ENCODE measurements at places on chromosomes 5 and 9. TPM values are rescaled to one million over a fixed set of nuclear protein-coding genes. Genes with fewer than 3 reads are reported as not detected.
A peak's percentile ranks its signal among the peaks of the same experiment; 100 is the strongest.

Gene ABO
- 0.40 TPM for total RNA-seq

Gene GDNF
- total RNA-seq, result 0.40 TPM

Gene MLANA
- total RNA-seq, result 0.20 TPM

Gene CERCAM
- 27.5 TPM for total RNA-seq

Gene ARID3C
- 1.1 TPM for total RNA-seq

Gene SPRY4
- 11.6 TPM for total RNA-seq

Gene VPS13A
- 25.6 TPM for total RNA-seq

Gene SPEF2
- 36.4 TPM for total RNA-seq

GRCh38 chr9:82606492-82607382 lies 456.2 kb downstream of the RASEF start:
- DNase-seq, result peak; percentile 87

DNA sequence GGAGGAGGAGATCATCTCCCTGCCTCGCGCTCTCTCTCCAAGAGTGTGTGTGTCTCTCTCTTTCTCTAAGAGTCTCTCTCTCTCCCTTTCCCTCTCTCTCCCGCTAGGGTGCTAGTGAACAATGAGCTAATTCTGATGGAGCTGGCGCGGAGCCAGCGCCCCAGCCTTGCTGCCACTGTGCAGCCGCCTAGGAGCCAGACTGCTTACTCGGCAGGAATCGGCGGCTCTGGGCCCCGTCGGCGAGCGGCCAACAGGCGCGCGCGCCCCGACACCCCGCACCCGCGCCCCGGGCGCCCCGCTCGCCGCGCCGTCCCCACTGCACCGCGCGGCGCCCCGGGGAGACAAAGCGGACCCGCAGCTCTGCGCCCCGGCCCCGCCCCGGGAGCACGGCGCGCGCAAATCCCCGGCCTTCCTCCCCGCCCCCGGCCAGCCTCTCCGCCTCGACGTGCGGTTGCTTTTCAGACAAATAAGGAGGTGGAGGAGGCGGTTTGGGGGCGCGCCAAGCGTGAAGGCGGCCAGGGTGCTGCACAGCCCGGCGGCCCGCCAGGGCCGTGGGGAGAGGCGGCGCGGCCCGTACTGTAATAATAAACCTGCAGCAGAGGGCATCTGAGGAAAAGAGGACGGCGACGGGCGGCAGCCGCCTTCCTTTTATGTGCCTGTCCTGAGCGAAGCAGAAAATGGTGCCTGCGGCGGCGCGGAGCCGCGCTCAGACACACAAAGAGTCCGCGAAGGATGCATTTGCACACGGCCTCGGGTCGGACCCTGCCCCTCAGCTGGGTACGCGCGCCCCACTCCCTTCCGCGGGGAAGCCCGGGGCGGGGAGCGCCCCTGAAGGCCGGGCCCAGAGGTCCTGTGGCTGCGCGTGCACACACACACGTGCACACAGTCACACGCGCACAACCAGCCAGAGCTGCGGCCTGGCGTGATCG lies 625 bp upstream of the NREP start:
- peak; percentile 85 for DNase-seq

- no peak for DNase-seq
Observed at GRCh38 chr5:128303593-128303992, 220.0 kb downstream of the SLC12A2 start.

- DNase-seq, result no peak
Observed at GRCh38 chr5:31047007-31047406, 146.5 kb upstream of the CDH6 start.

GRCh38 chr9:96009223-96009602 lies 133.7 kb downstream of the ERCC6L2 start:
- DNase-seq, result no peak

DNA sequence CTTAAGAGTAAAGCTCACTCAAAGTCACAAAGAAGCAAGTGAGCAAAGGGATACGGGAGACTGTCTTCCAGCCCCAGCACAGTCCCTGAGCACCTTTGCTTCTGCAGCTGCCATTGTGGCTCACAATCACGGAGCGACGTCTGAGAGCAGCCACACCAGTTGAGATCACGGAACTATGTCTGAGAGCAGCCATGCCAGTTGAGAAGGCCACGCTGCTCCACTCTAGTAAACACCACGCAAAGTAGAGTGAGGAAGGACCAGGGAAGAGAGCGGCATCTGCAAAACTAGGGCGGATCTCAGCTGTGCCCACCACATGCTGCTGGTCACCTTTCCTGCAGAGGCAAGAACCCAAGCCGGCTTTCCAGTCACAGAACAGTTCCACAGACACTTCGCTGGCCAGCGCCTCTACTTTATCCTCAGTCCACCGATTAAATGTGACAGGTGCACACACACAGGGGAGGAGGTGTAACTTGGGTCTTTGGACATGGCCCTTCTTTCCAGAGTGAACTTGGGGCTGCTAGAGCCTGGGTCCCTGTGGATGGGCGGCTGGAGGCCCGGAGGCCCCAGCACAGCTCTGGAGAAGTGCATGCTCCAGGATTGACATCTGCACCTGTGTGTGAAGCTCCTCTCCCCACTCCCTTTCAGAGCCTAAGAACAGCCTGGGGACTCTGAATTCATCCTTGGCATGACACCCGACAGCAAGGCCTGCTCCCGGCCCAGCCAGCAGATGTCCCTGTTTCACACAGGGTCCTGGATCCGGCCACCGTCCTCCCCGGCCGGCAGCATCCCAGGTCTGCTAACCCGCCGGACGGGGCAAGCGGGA lies 324.9 kb upstream of the IRX4 start:
- no peak for DNase-seq

- DNase-seq, result peak; percentile 42
Observed at GRCh38 chr5:88666761-88667495, 216.1 kb downstream of the MEF2C start.

DNA sequence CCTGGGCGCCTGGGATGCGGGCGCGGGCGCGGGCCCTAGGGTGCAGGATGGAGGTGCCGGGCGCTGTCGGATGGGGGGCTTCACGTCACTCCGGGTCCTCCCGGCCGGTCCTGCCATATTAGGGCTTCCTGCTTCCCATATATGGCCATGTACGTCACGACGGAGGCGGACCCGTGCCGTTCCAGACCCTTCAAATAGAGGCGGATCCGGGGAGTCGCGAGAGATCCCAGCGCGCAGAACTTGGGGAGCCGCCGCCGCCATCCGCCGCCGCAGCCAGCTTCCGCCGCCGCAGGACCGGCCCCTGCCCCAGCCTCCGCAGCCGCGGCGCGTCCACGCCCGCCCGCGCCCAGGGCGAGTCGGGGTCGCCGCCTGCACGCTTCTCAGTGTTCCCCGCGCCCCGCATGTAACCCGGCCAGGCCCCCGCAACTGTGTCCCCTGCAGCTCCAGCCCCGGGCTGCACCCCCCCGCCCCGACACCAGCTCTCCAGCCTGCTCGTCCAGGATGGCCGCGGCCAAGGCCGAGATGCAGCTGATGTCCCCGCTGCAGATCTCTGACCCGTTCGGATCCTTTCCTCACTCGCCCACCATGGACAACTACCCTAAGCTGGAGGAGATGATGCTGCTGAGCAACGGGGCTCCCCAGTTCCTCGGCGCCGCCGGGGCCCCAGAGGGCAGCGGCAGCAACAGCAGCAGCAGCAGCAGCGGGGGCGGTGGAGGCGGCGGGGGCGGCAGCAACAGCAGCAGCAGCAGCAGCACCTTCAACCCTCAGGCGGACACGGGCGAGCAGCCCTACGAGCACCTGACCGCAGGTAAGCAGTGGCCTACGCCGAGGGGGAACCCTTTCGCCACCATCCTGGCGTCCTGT lies at the start of gene EGR1:
Gene EGR1 (plus strand): TSS at position 219 of the 864 bp plus-strand sequence. CDS start 283 bp downstream, at position 502.
- DNase-seq, result peak; percentile 82

- no peak for DNase-seq
Observed at GRCh38 chr9:127611603-127611898, 526 bp upstream of the STXBP1 start.

- DNase-seq, result no peak
Observed at GRCh38 chr5:39301406-39301805, 62.9 kb downstream of the C9 start.

DNA sequence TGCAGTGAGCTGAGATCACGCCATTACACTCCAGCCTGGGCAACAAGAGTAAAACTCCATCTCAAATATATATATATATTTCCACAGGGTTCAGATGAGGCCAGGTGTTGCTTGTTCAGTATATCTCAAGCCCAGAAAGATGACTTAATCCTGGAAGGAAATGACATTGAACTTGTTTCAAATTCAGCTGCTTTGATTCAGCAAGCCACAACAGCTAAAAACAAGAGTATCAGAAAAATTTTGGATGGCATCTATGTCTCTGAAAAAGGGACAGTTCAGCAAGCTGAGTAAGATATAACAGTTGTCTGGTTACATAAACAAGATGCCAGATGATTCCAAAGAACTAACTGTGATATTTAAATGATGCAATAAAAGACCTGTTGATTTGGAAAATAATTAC lies 352.0 kb downstream of the KCTD16 start:
- no peak for DNase-seq

GRCh38 chr9:31347082-31347617 lies 1037.3 kb upstream of the ACO1 start:
- DNase-seq, result no peak

- DNase-seq, result no peak
Observed at GRCh38 chr5:180642779-180643178, 6.6 kb downstream of the FLT4 start.

DNA sequence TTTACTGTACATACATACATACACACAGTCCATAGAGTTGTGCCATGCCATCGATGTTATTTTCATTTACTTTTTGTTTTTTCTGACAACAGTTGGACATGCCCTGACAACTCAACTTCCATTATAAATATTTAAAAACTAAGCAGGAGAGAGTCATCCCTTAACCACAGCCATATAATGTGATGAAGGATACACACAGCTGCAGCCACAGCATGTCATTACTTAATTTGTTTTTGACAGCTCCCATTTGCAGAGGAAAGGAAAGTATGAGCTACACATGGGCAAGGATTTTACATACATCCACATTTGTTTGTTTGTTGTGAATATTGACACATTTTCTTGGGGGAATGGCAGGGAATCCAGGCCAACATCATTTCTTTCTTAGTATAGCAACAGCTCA lies 91.5 kb upstream of the TUT7 start:
- DNase-seq, result no peak

- no peak for DNase-seq
Observed at GRCh38 chr5:156936972-156937371, 26.1 kb downstream of the TIMD4 start.

DNA sequence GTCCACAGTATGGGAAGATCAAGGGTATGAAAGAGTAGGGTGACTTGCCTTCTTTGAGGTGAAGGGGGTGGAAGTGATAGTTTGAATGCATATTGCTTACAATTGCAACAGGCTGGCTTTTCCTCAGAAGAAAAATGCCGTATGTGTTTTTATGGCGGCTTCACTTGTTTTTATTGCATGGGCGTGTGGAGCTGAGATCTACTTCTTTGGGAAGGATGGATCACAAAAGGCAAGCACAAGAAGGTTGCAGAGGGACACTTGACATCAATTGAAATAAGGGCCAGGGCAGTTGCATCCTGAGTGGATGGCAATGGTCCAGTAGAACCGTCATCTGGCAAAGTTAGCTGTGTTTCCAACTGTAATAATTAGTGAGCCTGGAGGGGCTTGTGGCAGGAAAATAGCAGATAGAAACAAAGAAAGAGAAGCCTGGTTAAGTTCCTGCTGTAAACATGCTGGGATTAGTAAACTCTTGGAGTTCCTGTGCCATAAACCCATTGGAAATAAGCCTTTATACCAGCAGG lies 138.4 kb downstream of the NTRK2 start:
- no peak for DNase-seq

DNA sequence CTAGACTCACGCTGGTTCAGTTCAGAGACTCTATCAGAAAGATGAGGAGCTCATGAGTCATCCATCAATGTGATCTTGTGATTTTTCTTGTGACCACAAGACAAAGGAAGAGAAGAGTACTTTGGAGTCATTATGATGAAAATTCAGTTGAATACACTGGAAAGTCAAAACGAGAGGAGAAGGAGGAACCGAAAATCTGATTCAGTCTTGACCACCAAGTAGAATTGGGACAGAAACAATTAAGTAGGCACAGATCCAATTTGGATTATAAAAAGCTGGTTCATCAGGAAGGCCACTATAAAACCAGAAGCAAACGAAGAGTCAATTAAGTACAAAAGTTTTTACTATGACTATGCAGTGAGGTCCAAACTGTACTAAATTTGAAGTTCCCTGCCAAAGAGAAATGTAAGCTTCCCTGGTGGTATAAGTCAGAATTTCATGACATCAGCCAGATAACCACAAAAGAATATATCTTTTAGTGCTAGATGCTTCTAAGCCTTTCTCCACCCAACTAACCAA lies 90.9 kb downstream of the THBS4 start:
- no peak for DNase-seq

DNA sequence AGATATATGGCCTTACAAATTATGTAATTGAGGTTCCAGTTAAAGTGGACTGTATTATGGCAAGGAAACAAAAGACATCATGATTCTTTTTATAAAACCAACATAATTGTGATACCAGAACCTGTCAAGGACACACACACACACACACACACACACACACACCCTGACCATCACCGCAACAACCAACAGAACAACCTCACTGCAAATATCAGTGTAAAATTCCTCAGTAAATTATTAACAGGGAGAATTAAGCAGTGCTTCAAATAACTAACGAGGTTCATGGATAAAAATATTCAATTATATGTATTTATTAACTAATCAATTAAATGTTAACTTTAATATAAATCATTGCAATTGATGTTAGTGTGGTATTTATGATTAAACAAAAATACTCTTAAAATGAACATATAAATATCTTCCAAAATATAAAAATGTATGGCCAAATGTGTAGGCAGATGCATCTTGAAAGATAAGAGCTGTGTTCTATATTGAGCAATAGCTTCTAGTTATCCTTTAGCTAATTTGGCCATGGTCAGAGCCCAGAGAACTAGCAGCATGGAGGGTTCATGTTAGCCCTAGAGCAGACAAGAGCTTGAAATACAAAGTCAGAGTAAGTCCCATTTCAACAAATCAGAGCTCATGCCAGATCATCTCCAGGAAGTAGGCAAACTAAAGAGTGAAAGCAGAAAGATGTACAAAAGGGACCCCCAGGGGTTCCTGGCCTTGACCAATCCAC lies 280.5 kb upstream of the ADAMTS16 start:
- DNase-seq, result no peak

Data from spinal cord (tissue), 10 donors.